Vagina (tissue), 2 donors: ENCODE measurements at places on chromosomes 5 and 9. TPM values are rescaled to one million over a fixed set of nuclear protein-coding genes. Genes with fewer than 3 reads are reported as not detected.

Gene ERGIC1
- total RNA-seq = 97.2 TPM

Gene AGXT2
- total RNA-seq = not detected

Gene ARID3C
- not detected for total RNA-seq

Gene ESM1
- not detected for total RNA-seq

Gene TRPM3
- total RNA-seq = 0.25 TPM

Gene RFK
- total RNA-seq = 16.7 TPM

Gene HAPLN1
- not detected for total RNA-seq

Gene GPR150
- total RNA-seq = 1.7 TPM

Gene NR4A3
- 23.3 TPM for total RNA-seq

Gene PRDM9
- total RNA-seq = not detected

Gene FST
- total RNA-seq = 5.6 TPM

Gene EDIL3
- 15.2 TPM for total RNA-seq
